NCI-H1105 treated with DMSO at 0.1 percent for 48 hours (cell line): ENCODE measurements at places on chromosomes 4 and X.
A peak's percentile ranks its signal among the peaks of the same experiment; 100 is the strongest.

DNA sequence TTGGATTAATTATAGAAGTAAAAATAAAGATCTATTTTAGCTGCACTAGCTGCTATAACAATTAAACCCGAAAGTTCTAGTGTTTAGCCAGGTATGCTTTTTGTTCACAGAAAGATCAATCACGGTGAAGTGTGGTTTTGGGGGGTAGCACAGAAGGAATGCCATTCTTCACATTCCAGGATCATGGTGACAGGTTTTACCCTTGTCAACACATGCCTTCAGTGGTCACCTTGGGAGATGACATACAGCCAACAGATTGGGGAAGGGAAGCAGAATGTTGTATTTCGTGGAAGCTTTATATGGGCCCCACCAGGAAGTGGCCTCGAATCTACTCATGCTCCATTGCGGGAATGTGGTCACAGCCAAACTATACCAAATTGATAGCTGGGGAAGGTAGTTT is 753.6 kb downstream of the RAPGEF2 start:
- no peak for DNase-seq

DNA sequence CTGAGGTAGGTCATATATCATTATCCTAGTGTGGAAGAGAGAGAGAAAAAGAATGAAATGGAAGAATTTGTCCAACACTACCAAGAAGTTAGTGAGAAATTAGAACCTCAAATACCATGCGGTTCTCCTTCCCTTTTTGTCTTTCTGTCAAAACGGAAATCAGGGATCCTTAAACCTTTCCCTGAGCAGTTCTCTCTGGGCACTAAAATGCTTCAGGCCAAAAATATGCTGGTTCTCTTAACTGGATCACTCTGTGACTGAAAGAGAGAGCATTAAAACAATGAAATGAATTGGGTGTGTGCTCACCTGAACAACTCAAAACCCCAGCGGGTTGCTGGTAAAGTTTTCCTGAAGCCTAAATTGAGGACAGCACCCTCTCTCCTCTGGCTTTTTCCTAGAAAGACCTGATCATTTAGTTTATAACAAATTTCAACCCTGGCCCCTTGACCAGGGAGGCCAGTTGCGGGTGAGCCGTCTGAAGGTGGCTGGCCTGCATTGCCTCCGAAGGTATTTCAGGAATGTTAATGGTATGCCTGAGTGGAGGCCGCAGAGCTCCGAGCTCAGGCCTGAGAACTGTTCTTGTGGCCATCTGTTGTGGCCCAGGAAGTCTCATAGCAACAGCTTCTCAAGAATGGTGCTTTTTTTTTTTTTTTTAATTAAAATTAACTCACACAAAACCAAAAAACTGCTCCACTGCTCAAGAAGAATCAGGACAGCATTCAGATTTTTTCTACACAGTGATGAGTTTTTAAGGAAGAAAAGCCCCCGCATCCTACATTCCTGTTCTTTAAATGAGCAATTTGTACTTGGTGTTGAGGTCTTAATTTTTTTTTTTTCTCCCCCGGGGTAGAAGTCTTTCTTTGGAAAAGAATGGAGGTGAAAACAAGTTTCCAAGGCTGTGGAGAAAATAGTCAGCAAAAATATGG is 155.1 kb downstream of the SHROOM3 start:
- DNase-seq = no peak

GRCh38 chrX:74422576-74423288 is 1.4 kb downstream of the SLC16A2 start:
- no peak for DNase-seq

DNA sequence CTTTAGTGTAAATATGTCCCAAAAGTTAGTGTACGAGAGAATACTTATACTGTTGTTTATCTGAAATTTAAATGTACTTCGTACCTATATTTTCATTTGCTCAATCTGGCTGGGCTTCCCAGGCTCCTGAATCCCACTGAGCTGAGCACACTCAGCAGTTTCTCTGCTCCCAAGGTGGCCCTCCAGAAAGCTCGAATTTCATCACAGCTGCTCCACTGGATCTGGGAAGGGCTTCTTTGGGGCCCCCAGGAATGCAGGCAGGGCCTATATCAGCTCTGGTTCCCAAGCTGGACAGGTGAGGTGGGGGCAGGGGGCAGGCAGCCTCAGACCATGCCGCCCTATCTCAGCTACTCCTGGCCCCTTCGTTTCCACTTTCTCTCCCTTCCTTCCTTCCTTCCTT is 1.5 kb upstream of the FATE1 start:
- DNase-seq = no peak

DNA sequence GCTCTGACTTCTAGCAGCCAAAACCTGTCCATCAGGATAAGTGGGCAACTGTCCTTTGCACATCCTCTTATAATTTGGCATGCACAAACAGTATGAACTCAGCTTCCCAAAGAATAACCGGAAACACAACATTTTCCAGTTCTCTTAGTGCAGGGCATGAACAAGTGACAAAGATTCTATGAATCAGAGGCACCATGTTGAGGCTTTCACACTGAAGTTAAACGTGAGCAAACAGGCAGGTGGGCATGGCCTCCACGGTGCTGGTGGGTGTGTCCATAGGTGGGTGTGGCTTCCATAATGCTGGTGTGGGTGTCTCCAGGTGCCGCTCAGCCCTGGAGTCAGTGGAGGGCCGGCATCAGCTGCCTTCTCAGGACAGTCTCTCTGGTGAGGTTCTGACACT is 196.5 kb downstream of the SMIM20 start:
- DNase-seq = no peak

GRCh38 chr4:149999485-150000074 is 78.7 kb upstream of the DCLK2 start:
- peak; percentile 21 for DNase-seq

- no peak for DNase-seq
These were observed 400.4 kb upstream of the DIPK2B start for GRCh38 chrX:45601052-45601451.

- no peak for DNase-seq
These were observed 6.3 kb downstream of the DACH2 start for GRCh38 chrX:86154553-86154952.

GRCh38 chr4:9988363-9988749 is 32.9 kb downstream of the SLC2A9 start:
- DNase-seq = no peak

DNA sequence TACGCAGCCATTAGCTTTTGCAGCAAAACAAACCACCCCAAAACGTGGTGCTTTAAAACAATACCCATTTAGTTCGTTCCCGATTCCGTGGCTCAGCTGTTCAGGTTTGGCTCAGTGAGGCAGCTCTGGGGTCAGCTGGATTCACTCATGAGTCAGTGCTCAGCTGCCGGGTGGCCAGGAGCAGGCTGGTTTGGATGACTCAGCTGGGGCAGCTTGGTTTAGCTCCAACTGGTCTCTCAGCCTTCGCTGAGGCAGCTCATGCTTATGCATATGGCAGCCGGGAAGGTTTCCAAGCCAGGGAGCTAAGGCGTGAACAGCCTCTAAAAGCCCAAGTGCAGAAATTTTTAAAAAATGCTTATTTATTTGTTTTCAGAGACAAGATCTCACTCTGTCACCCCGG is 13.3 kb upstream of the CD99 start:
- DNase-seq = no peak

DNA sequence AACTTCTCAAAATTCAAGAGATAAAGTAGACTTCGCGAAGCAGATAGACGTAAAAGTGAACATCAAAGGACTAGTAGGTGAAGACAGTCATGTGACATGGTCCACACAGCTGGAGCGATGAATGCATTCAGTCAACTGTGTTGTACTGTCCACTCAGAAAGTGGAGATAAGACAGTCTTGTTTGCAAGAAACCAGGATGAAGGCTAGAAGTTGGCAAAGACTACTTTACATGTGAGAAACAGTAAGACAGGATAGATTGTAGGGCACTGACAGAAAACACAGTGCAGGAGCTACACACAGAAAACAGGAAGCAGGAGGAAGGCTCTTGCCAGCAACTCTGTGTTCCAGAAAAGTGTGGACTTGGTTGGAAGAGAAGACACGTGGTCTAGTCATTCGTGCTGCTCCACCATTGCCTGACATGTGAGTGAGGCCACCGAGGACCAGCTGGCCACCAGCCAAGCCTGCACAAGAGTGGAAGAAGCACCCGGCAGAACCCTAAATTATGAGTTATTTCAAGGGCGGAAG is 78.9 kb downstream of the FAT1 start:
- DNase-seq = no peak

GRCh38 chr4:155592938-155593297 is 73.7 kb upstream of the GUCY1A1 start:
- DNase-seq = peak; percentile 3

- DNase-seq = peak; percentile 36
These were observed at the start of gene TACR3 for GRCh38 chr4:103719830-103720207. TSS of gene TACR3 (minus strand) at chr4:103719985. CDS start at chr4:103719675, 310 bp downstream.

DNA sequence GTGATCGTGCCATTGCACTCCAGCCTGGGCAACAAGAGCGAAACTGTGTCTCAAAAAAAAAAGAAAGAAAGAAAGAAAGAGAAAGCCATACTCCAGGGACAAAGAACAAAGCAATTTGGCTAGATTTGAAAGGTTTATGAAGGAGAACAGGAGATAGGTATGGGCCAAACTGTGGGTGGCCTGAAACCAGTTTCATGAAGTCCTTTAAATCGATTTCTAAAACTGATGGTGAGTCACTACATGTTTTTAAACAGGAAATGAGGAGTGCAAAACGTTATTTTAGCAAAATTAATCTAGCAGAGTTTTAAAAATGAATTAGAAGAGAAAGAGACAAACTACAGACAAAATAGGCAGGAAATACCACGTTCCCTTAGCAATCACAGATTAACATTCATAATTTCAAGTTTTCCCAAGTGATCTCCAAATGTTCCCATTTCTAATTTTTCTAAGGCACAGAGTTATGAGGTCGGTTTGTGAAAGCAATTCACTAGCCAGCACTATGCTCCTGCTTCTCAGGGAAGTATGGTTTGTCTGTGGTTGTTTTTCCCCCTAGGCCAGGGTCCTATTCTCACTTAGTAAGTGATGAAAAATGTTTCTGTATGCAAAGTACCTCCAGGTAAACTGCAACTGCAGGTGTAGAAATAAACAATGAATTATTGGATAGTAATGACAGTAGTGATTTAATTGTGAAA is 190.6 kb downstream of the PPP3CA start:
- DNase-seq = no peak

DNA sequence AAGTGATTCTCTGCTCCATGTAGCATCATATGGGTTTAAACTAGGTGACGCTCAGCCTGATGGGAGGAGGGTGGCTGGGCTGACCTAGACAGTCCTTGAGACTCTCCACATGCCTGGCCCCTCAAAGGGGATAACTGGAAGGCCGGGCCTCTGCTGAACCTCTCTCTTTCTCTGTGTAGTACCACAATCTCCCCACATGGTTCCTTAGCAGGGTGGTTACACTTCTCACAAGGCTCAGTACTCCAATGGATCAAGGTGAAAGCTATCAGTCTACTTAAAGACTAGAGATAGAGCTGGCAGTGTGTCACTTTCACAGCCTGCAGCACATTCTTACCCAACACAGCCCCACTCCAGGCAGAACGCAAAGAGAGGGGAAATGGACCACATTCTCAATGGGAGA is 80.4 kb downstream of the LDB2 start:
- DNase-seq = no peak

DNA sequence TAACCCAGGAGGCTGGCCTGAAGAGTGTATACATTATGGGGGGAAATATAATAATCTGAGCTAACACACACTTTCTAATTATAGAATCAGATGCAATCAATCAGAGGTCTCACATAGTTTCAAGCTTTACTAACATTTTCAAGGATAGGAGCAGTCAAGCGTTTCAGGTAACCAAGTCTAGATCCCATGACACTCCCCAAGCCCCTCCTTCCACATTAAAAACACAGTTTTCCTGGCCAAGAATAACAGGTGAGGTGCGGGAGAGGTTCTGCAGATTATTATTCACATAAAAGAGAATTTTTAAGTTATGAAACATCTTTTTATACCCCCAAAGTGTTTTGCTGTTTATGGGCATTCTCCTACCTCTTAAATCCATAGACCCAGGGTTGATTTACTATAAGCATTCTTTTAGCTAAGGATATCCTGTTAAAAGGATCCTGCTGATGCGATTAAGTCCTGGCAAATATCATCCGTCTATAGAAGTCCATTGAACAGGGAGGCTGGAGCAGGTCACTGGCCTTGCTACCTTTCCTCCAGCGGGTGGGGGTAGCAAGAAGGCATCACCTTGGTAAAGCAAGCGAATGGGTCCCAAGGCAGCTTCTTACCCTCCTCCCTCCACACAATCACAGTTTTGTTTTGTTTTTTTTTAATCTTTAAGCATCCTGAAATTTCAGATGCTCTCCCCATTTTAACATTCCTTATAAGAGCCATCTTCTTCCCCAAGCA is 104.7 kb upstream of the GPM6A start:
- no peak for DNase-seq

- DNase-seq = no peak
These were observed 14.3 kb downstream of the CCDC160 start for GRCh38 chrX:134251241-134251640.

DNA sequence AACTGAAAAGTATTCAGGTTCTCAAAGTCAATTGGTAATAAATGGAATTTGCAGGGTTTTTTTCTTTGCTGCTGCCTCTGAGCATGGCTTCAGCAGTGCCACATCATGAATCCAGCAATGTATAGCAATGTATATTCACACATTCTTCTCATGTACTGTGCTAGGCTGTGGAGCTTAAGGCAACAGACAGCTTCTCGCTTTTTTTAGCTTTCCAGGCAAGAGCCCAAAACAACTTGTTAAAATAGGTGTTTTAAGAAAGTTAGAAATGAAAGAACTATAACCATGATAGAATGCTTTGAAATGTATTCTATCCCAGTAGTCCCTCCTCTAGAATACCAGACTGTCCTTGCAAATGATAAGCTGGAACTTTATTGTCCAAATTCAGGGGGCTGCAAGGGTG is 30.4 kb downstream of the SMIM43 start:
- DNase-seq = no peak

DNA sequence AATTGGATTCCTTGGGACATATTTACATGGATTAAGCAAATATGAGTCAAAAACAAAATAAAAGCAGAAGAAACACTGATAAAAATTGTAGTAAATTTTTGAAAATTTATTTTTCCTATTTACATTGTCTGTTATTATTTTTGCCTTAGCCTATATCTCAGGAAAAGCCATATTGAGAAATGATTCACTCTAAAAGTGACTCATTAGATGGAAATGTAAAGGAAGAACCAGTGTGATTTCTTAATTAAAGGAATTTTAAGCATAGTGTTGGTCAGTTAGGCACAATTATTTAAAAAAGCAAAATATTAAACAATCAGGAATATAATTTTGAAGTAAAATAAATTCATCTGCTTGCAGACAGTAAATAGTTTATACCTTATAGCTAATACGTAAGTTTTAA is 167.4 kb upstream of the NAP1L5 start:
- DNase-seq = no peak

GRCh38 chr4:100929135-100929534 is 411.3 kb upstream of the EMCN start:
- no peak for DNase-seq

DNA sequence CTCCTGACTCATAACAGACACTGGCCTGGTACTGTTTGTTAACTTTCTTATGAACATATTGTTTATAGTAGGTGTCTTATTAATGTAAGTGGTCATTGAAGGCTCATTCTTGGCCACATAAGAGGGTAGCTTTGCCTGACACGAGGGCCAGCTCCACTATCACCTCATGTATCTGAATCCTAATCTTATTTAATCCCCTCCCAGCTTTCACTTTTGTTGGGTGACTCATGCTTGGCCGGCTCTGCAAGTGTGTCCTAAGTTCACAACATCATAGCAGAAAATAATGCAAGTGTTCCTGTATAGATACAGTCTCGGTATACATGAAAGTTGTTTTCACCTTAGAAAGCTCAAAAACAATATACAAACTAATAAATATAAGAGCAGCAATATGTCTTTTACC is 283.8 kb downstream of the IQCM start:
- no peak for DNase-seq
